ENCODE measurements at places on chromosomes 7 and 10.

DNA sequence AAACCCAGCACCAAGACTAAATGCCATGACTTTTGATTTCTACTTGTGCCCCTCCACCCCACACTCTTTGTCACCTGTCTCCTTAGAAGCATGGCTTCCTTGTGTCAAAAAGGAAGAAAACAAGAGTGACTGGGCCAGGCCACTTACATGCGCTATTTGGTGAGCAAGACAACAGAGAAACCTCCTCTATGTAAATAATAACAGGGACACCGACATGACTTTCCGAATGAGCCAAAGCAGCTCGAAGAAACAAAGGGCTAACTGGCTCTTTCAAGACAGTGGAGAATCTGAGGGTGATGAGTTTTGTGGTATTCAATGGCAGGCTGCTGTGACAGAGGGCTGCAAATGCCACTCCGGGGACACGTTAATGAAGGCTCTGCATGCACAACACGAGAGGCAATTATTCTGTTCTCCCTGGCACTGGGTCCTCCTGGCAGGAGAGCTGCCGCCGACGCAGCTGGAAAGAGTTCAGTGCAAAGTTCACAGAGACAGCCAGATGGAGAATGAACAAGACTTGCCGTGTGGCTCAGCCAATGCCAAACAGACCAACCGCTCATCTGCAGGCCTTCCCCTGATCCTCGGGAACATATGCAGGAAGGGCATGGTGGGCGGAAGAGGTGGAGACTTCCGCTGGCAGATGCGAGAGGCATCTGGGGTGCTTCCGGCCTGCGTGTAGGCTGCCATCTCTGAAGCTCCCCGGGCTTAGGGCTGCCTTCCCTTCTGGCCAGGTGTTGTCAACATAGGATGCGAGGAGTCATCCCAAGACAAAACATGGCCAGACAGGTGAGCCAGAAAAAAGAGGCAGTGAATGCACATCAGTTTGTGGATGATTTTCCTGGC is 59.1 kb upstream of the SMNDC1 start:
- no peak for DNase-seq

GRCh38 chr10:79132681-79133381 is 64.1 kb downstream of the ZMIZ1 start:
- DNase-seq, result no peak

- DNase-seq, result no peak
These were observed at the start of gene SPOCK2 for GRCh38 chr10:72087969-72088888. SPOCK2 (minus strand) TSS chr10:72088551; CDS start chr10:72088328, 223 bp downstream.

GRCh38 chr7:22357311-22358175 is 589 bp upstream of the RAPGEF5 start:
- no peak for DNase-seq

- DNase-seq, result no peak
These were observed 102.2 kb downstream of the TCF7L2 start for GRCh38 chr10:113052076-113052830.

GRCh38 chr10:104328646-104328895 is 9.7 kb downstream of the ITPRIP start:
- no peak for DNase-seq

GRCh38 chr7:48380921-48381320 is 209.7 kb downstream of the ABCA13 start:
- no peak for DNase-seq

GRCh38 chr7:151897161-151897731 is 20.3 kb upstream of the PRKAG2 start:
- DNase-seq, result no peak

DNA sequence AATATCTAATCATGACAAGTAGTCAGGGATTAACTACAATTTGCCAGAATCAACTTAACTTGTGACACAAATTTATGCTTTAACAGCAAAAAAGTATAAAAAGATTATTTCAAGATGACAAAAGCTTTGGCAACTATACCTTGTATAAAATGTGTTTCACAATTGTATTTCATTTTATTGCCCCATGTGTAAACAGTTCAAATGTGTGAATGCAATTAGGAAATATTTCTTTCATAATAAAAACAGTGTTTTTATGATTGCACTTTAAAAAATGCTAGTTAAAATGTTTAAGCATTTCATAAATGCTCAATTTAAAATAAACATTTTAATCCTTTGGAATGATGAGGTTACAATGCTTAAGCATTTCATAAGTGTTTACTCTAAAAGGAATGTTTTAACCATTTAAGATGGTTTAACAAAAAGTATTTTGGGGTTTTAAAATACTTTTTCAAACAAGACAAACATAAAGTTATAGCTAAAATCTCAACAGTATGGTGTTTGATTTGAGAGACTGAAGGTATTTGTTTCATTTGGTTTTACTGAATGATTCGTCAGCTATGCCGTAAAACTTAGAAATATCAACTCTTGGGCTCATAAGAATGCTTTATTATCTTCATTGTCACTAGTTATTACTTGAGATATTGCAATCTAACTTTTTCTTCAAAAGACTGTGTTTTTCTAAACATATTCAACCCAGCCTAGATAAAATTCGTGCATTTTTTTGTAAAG is 50.1 kb downstream of the SFTPD start:
- DNase-seq, result no peak

DNA sequence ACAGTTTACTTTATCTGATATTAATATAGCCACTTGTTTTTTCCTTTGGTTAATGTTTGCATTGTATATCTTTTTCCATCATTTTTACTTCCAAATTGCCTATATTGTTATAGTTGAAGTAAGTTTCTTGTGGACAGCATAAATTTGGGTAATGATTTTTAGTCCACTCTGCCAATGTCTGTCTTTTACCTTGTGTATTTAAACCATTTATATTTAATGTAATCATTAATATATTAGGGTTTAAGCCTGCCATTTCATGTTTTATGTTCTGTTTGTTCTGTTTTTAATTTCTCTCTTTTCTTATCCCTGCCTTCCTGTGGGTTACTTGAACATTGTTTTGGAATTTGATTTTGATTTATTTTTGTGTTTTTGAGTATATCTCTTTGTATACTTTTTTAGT is 12.8 kb upstream of the NOD1 start:
- DNase-seq, result no peak

DNA sequence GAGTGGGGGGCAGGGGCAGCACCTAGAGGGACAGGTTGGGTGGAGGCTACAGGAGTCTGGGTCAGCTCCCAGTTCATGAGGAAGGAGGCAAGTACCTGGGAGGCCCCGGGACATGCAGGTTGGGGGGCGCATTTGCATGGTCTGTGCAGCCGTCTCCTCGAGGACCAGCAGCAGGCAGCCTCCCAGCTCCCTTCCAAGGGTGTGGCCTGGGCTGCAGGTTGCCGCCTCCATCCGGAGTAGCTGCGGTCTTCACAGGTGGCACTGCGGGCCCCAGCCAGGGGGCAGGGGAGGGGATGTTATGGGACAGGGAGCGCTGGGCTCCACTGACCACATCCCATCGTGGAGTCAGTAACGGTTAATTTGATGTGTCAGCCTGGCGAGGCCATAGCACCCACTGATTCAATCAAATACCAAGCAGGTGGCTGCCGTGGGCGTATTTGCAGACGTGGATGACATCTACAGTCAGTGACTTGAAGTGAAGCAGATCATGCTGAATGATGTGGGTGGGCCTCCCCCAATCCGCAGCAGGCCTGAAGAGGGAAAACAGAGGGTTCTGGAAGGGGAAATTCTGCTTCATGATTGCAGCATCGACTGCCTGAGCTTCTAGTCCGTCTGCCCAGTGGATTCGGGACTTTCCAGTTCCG is 81.6 kb downstream of the PRKAG2 start:
- no peak for DNase-seq

GRCh38 chr7:144489504-144489903 is 86.0 kb upstream of the NOBOX start:
- no peak for DNase-seq

- DNase-seq, result no peak
These were observed 43.0 kb downstream of the SHOC2 start for GRCh38 chr10:110962443-110962842.

- DNase-seq, result peak; percentile 74
These were observed 27.0 kb downstream of the LMOD2 start for GRCh38 chr7:123682690-123683089.

- no peak for DNase-seq
These were observed 83.2 kb upstream of the CAPZA2 start for GRCh38 chr7:116779216-116779615.

GRCh38 chr10:8360814-8361509 is 306.5 kb downstream of the GATA3 start:
- DNase-seq, result no peak

DNA sequence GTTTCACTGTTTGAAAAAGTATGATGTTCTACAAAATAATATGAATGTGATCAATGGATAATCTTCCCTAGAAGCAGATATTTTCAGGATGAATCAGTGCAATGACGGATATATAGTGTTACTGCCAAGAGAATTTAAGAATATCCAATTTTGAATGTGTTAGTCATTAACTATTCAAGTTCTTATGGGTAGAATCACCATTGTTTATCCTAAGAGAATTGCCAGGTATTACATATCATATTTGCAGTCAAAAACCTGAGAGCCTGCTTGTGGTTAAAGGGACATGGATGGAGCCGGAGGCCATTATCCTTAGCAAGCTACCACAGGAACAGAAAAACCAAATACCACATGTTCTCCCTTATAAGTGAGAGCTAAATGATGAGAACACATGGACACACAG is 26.9 kb downstream of the AHR start:
- DNase-seq, result no peak

DNA sequence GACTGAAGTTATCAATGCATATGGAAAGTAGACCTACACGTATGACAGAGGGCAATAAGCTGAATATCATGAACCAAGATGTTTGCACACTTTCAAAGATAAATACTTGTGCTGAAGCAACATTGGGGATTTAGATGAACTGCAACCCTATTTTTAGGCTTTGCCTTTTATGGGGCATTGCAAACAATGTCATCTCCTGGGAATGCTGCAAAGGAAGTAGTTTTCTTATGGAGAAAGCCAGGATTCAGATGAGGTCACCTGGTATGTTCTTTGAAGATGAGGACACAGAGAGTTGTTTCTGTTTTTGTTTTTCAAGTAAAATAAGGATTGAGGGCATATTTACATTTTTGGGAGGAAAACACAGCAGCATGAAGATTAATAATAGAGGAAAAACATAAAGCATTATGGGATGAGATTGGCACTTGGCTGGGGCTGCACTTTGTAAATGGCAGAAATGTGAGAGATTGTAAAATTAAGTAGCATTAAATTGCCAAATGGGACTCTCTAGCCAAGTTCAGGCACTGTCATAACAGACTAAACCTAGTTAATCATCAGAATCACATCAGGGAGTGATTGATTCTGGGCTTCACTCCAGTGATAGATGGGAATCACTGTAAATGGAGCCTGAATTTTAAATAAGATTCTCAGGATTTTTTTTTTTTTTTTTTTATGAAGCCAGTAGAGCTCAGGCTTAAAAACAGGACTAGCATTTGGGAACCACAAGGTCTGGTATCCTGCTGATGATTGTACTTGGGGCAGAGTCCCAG is 63.1 kb downstream of the MALRD1 start:
- no peak for DNase-seq

GRCh38 chr10:35208536-35208935 is 81.9 kb downstream of the CREM start:
- no peak for DNase-seq

DNA sequence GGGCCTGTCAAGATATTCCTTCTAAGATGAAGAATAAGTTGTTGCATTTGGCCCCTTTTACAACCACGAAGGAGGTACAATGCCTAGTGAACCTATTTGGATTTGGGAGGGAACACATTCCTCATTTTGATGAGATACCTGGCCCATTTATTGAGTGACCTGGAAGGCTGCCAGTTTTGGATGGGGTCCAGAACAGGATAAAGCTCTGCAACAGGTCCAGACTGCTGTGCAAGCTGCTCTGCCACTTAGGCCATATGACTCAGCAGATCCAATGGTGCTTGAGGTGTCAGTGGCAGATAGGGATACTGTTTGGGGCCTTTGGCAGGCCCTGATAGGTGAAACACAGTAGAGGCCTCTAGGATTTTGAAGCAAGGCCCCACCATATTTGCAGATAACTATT is 704.6 kb downstream of the CCSER2 start:
- no peak for DNase-seq

DNA sequence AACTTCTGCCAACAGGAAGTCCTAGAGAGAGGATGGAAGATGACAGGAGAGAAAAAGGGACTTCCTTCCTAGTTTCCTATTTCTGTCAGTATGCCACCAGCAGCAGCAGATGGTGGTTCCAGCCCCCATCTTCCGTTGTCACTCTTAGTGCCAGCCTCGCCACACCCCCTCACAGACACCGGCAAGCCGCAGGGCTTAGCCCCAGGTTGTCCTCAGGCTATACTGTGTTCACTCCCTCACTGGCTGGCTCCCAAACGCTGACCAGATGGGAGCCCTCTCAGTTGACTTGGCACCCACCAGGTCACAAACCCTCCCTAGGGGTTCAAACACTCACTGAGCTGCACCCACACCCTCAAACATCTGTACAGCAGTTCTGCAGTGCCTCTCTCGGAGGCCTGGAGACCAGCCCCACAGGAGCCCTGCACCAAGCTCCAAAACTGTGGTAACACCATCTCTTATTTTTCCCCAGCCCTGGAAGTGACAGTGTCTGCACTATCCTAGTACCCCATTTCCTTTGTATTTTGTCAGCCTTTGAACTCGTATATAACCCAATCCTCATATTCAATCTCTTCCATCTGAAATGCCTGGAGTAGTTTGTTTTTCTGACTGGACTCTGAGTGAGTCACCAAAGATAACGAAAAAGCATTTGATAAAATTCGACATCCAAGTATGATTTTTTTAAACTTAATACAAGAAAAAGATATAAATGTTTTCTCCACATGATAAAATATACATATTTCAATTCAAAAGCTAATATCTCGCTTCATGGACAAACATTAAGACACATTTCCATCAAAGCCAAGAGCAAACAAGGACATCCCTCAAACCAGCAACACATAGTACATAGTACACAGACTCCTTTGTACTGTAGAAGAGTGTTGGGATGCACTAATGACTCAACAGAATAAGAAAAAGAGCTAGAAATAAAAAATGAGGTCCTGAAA is 34.5 kb downstream of the SMURF1 start:
- DNase-seq, result no peak

DNA sequence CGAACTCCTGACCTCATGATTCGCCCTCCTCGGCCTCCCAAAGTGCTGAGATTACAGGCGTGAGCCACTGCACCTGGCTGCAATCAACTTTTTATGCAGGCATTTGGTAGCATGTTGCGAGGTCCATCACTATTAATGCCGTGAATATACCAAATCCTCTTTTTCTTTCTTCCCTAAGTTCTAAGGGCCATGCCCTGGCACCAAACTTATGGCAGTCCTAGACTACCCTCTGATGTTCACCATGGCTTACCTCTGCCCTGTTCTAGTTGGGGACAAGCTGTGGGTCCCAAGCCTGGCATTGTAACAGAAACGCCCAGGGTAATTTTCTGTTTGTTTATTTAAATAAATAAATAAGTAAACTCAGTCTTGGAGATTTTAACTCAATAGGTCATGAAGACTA is 13.3 kb downstream of the PRSS2 start:
- DNase-seq, result no peak

GRCh38 chr10:22629852-22630233 is 84.5 kb downstream of the PIP4K2A start:
- peak; percentile 44 for DNase-seq

Measured in erythroblast (primary cell).